ENCODE measurements at places on chromosomes 5 and 9.

DNA sequence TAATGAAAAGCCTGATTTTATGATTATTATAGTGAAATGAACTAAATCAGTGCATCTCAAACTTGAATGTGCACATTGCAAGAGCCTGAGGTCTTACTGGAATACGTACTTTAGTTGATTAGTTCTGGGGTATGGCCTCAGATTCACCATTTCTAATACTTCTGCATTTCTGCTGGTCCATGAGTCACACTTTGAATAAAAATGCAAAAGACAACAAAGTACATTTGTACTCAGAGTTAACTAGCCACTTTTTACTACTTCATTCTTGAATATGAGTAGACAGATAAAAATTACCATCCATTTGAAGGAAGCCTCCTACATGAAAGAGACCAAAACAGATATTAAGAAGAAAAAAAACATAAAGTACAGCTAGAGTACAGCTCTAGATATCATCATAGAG lies 27.1 kb upstream of the PRR16 start:
- no peak overlapping the region for H3K4me3 ChIP-seq
- no peaks in the 10 kb centered on the region for H3K27me3 ChIP-seq
- H3K36me3 ChIP-seq = no peaks in the 10 kb centered on the region
- H3K4me1 ChIP-seq = no peaks in the 10 kb centered on the region
- no peak overlapping the region for H3K27ac ChIP-seq
- no peak for DNase-seq

- DNase-seq = no peak
- H3K27ac ChIP-seq = no peak overlapping the region
- H3K27me3 ChIP-seq = no peaks in the 10 kb centered on the region
- no peaks in the 10 kb centered on the region for H3K36me3 ChIP-seq
Observed at GRCh38 chr5:171115519-171115918, 193.5 kb upstream of the TLX3 start.

- no peak for DNase-seq
- no peak overlapping the region for H3K27ac ChIP-seq
- H3K4me1 ChIP-seq = no peaks in the 10 kb centered on the region
- no peaks in the 10 kb centered on the region for H3K36me3 ChIP-seq
- H3K27me3 ChIP-seq = no peaks in the 10 kb centered on the region
Observed at GRCh38 chr9:135240871-135241311, 153.4 kb downstream of the OLFM1 start.

GRCh38 chr5:5422819-5423515 lies 490 bp downstream of the ICE1 start:
- H3K4me3 ChIP-seq = no peak overlapping the region
- no peak for DNase-seq

DNA sequence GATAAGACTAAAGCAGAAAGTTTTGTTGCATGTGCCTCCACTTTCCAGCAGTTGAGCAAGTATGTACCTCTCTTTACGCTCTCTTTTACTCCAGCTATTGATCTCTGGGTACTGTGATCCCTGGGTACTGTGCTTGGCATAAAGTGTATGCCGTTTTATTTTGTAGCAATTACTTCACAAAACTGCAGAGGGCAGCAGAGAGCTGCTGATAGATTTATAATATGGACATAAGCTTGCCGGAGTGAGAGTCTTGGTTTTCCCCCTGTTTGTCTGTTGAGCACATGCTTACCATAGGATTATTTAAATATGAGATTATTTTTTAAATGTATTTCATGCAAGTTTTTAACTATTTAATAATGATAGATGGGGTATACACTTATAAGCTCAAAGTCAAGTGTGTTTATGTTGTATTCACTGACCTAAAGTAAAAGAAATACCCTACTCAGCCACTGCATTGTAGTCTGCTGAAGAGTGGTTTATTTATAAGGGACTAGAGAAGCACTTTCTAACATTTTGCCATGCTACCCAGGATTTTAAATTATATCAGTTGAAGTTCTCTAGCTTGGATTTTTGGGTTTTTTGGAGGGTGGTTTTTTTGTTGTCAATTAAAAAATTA lies 13.0 kb downstream of the TTC1 start:
- peaks cover 16% of the 10 kb centered on the region for H3K4me1 ChIP-seq
- H3K27me3 ChIP-seq = no peaks in the 10 kb centered on the region
- H3K27ac ChIP-seq = no peak overlapping the region

DNA sequence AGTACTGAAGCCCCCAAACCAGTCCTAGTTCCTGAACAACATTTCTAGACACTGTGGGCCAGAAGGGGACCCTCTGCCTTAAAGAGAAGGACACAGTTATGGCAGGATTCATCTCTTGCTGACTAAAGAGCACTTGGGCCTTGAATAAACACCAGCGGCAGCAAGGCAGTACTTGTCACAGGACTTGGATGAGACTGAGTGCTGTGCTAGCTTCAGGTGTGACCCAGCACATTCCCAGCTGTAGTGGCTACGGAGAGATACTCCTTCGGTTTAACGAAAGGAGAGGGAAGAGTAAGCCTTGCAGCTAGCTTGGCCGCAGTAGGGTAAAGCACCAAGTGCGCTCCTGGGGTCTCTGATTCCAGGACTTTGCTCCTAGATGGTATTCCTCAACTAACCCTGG lies 10.9 kb upstream of the STX17 start:
- no peak overlapping the region for H3K4me3 ChIP-seq
- DNase-seq = no peak
- H3K27ac ChIP-seq = no peak overlapping the region
- peaks cover 34% of the 10 kb centered on the region for H3K27me3 ChIP-seq
- no peaks in the 10 kb centered on the region for H3K36me3 ChIP-seq

- no peak for DNase-seq
- no peaks in the 10 kb centered on the region for H3K4me1 ChIP-seq
- no peak overlapping the region for H3K27ac ChIP-seq
- H3K36me3 ChIP-seq = no peaks in the 10 kb centered on the region
Observed at GRCh38 chr9:101455656-101456240, 20.2 kb upstream of the ALDOB start.

DNA sequence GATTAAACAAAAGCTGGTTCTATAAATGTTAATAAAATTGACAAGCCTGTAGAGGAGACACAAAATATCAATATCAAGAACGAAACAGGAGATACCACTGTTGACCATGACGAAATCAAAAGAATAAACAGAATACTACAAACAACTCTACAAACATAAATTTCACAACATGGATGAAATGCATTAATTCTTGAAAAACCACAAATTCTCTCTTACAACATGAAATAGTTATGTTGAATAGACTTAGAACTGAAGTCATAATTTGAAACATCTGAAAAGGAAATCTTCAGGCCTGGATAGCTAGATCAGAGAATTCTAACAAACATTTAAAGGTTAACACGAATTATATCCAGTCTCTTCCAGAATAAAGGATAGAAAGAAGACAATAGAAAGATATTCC lies 6.9 kb upstream of the SPATA31C1 start:
- no peak overlapping the region for H3K27ac ChIP-seq
- no peak overlapping the region for H3K4me3 ChIP-seq
- no peaks in the 10 kb centered on the region for H3K36me3 ChIP-seq
- H3K4me1 ChIP-seq = no peaks in the 10 kb centered on the region
- peaks cover 2% of the 10 kb centered on the region for H3K27me3 ChIP-seq
- no peak for DNase-seq

DNA sequence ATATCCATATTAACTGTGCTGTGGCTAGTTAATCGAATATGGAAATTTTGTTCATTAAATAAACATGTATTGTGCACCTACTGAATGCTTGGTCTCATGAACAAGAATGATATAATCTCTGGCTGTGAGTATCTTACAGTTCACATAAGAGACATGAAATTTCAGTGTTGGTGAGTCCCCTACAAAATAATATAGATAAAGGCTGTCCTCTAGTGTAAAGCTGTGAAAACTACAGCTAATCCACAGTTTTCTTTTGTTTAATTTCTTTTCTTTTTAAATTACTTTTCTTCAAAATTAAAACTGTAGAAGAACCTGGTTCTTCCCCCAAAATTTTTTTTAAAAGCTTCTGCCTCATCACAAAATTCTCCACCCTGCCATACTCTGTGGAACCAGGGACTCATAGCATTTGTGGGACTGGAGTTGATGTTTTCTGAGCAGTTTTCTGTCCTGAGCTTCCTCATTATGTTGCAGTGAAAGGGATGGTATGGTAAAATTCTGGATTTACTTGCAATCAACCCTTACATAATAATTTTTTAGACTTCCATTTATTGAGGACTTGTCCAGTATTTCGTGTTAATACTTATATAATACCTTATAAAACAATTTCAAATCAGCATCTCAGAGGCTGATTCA lies 135.0 kb downstream of the STK32A start:
- no peaks in the 10 kb centered on the region for H3K4me1 ChIP-seq

DNA sequence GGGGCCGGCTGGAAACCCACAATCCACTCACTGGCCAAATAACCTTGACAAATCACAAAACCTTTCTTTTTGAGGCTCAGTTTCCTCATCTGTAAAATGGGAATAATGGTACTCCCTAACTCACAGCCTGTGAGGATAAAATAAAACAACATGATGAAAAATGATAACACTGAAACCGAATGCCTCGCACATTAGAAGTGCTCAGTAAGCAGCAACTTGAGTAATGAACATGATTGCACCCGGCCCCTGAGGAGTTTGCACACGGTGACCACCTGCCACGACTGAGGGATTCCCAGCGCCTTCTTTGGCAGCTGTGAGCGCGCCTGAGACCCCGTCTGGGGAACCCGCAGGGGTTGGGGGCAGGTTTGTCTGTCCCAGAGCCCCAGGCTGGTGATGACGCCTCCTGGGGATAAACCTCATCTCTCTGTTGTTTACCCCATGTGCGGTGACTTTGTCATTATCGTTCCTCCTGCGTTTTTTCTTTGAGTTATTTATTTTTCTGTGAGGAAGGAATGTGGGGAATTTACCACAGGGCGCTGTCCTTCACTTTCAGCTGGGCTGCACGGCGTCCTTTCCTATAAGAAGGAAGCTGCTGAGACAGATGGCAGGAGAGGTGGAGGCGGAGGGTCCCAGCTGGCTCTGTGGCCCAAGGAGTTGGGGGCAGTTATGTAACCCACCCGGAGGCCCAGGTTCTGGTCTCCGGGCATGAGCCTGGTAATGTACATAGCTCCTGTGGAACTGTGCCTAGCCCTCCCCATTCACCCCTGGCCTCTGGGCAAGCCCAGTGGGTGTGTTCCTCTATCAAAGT lies 3.0 kb upstream of the SYNPO start:
- no peaks in the 10 kb centered on the region for H3K4me1 ChIP-seq
- H3K4me3 ChIP-seq = no peak overlapping the region
- no peaks in the 10 kb centered on the region for H3K36me3 ChIP-seq
- no peak overlapping the region for H3K27ac ChIP-seq

GRCh38 chr9:125361837-125362531 lies 100.4 kb downstream of the GAPVD1 start:
- no peak overlapping the region for H3K4me3 ChIP-seq
- DNase-seq = no peak
- H3K36me3 ChIP-seq = peaks cover 56% of the 10 kb centered on the region
- H3K27me3 ChIP-seq = no peaks in the 10 kb centered on the region
- peaks cover 8% of the 10 kb centered on the region for H3K4me1 ChIP-seq
- no peak overlapping the region for H3K27ac ChIP-seq

GRCh38 chr9:99903393-99903792 lies 3.1 kb upstream of the STX17 start:
- no peaks in the 10 kb centered on the region for H3K36me3 ChIP-seq
- H3K4me1 ChIP-seq = peaks cover 19% of the 10 kb centered on the region
- H3K4me3 ChIP-seq = no peak overlapping the region
- H3K27me3 ChIP-seq = peaks cover 31% of the 10 kb centered on the region

DNA sequence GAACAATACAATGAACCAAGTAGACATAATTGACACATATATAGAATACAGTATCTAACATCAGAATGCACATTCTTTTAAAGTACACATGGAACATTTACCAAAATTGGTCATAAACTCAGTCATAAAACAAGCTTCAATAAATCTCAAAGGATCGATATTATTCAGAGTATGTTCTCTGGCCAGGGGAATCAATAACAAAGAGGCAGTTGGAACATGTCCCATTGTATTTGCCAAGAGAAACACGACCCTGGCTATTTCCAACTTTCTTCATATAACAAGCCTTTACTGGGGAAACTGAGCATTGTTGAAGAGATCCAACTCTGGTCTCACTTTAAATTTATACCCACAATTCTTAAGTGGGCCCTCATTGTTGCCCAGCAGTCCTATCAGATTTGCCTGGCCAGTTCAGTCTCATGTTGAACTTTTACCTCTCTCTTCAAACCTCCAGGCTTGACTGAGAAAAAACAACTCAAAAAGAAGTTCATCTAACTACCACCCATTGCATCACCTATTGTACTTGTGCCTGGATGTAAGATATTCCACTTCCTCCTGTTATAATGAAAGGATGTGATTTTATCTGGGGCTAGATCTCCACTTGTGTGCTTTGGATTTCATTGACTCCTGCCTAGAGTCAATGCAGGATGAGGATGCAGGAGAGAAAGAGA lies 162.5 kb downstream of the HSPA4 start:
- H3K4me3 ChIP-seq = no peak overlapping the region
- no peak overlapping the region for H3K27ac ChIP-seq
- no peaks in the 10 kb centered on the region for H3K36me3 ChIP-seq
- DNase-seq = no peak
- H3K4me1 ChIP-seq = no peaks in the 10 kb centered on the region
- no peaks in the 10 kb centered on the region for H3K27me3 ChIP-seq

DNA sequence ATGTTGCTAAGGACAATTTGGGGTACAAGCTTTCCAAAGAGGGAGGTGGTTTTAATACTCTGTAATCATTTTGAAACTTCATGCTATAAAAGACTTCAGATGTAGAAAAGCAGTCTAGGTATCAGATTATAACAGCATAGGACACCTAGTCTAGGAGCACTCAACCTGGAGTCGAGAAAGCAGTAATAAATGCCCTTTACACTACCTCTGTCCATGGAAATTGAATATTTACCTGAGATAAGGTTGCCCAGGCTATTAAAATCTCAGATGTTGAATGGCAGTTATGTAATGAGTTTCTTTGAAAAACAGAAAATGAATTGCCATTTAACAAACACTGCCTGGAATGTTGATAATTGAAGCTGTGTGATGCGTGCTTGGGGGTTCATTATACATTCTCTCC lies 561.8 kb upstream of the DMAC1 start:
- H3K36me3 ChIP-seq = no peaks in the 10 kb centered on the region
- no peaks in the 10 kb centered on the region for H3K27me3 ChIP-seq
- no peak overlapping the region for H3K27ac ChIP-seq
- peaks cover 11% of the 10 kb centered on the region for H3K4me1 ChIP-seq

DNA sequence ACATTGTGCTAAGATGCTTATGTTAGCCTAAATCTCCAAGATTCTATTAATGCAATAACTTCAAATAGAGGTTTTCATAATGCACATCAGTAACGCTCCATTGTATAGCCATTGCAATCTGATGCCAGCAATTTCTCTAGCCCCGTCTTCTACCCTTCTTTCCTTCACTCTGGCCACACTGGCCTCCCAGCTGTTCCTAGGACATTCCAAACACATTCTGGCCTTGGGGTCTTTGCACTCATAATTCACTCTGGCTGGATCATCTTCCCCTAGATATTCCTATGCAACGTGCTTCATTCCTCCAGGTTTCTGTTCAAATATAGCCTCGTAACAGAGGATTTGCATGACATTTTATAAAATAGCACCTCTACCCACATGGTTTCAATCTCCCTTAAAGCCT lies 23.3 kb downstream of the FAM81B start:
- no peaks in the 10 kb centered on the region for H3K36me3 ChIP-seq
- no peaks in the 10 kb centered on the region for H3K4me1 ChIP-seq
- peaks cover 7% of the 10 kb centered on the region for H3K27me3 ChIP-seq
- H3K4me3 ChIP-seq = no peak overlapping the region
